ENCODE measurements at places on chromosomes 16 and 17.

- no peak for DNase-seq
Measured at GRCh38 chr16:66266436-66267291, 99.8 kb upstream of the CDH5 start.

DNA sequence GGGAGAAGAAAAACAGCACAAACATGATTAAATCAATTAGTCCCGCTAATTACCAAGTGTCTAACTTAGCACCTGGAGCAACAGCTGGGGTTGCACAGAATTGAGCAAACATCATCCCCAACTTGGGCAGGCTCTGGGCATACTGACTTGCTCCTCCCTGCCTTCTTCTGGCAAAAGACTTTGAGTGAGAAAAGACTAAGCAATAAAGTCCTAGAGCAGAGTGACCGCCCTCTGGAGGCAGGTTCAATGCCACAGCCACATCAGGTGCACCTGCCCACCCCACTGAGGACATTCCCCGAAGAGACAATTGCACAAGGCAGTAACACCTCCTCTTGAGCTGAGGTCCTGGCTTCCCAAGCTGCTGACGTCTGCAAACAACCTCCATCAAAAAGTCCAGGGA is 358.3 kb downstream of the SOX9 start:
- DNase-seq = no peak

DNA sequence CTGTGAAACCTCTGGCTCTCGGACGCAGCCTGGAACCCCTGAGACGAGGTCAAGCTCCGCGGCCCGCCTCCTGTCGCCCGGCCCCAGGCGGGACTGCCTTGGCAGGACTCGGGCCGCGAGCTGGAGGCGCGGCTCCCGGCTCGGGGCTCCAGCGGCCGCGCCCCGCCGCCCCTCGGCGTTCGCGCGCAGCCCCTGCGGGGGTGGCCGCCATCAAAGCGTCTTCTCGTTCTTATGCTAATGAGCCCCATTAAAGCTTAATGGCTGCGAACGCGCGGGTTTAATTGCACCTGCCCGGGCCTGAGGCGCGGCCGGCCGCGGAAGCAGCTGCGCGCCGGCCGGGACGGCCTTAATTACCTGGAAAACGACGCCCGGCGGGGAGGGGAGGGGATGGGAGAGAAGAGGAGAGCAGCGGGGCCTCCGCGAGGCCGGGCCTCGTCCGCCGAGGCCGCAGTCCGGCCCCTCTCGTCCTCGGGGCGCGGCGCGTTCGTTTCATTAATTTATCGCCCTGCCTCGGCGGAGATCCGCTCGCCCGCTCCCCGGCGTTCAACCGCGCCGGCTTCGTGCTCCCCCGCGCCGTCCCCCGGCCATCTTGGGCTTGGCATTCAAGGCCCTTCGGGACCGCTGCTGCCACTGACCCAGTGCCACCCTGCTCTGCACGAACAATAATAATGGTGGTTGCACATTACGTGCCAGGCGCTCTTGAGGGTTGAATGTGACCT is 19.2 kb downstream of the RAI1 start:
- no peak for DNase-seq

- no peak for DNase-seq
Measured at GRCh38 chr16:1532081-1532760, 1.2 kb upstream of the TMEM204 start.

- no peak for DNase-seq
Measured at GRCh38 chr16:87860553-87861299, 8.6 kb downstream of the SLC7A5 start.

DNA sequence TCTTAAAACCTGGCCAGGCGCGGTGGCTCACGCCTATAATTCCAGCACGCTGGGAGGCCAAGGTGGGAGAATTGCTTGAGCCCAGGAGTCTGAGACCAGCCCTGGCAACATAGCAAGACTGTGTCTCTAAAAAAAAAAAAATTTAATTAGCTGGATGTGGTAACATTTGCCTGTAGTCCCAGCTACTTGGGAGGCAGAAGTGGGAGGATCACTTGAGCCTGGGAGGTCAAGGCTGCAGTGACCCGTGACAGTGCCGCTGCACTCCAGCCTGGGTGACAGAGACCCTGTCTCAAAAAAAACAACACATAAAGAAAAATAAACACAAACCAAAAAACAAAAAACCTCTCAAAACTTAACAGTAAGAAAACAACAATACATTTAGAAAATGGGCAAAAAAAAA is 106.3 kb downstream of the SMG6 start:
- DNase-seq = no peak

- DNase-seq = no peak
Measured at GRCh38 chr17:17227608-17228520, 9.1 kb downstream of the FLCN start.

DNA sequence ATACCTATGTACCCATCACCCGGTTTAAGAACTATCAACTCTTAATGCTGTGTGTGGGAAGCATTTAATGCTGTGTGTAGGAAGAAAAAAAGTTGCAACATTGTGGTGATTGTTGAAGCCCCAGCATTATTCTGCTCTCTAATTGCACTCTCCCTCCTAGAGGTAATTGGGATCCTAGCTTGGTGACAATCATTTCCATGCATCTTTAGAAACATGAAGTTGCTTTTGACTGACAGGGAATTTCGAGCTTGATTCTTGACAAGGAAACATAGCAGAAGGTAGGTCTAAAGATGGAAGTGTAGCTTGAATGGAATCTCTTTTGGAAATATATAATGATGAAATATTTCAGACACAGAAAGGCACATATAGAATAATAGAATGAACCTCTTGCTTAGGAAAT is 27.3 kb downstream of the HEXIM2 start:
- no peak for DNase-seq

DNA sequence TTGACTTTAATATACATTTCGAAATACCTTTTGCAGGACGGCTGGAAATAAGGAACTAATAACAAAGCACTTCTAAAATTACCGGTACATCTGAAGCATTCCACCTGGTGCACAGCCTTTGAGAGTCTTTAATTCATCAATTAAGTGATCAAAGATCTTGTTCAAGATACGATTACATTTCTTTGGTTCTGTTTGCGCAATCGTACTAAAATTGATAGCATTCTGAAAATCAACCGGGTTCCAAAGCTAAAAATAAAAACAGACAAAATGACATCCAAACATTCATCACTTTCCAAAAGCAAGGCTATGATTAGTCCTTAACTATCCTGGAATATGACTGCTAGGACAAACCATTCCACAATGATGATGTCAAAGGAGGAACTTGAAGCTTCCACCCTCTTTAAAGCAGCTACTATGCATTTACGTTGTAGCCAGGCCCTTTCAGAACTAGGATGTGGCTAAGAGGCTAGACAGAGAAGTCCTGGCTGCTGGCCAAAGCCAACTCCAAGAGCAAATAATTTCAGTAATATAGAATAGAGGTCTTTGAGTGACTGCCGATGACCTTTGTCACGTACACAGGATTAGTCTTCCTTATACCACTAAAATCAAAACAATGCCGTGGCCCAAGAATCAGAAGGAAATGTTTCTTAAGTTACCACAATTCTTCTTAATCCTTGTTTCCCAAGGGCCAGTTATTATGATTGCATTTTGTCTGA is 299.8 kb upstream of the PSMD7 start:
- DNase-seq = no peak

GRCh38 chr17:75650874-75651273 is 16.1 kb downstream of the RECQL5 start:
- DNase-seq = no peak

- DNase-seq = peak; percentile 34
Measured at GRCh38 chr17:16873174-16874035, 98.5 kb downstream of the TNFRSF13B start.

DNA sequence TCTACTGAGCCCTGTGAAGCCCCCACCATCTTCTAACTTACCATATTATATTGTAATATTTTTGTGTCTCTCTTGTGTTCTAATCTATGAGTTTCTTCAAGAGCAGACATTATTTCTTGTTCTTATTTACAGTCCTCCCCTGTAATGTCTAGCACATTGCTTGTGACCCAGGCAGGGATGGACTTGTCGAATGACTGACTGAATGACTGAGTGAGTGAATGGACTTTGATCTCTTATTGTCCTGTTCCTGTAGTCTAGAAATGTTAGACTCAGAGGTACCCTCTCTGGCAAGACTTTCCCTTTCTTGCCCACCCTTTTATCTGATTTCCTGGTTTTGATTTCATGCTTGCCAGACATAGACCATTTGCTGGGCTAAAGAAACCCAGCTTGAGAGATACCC is 35.0 kb upstream of the MED13 start:
- DNase-seq = no peak

DNA sequence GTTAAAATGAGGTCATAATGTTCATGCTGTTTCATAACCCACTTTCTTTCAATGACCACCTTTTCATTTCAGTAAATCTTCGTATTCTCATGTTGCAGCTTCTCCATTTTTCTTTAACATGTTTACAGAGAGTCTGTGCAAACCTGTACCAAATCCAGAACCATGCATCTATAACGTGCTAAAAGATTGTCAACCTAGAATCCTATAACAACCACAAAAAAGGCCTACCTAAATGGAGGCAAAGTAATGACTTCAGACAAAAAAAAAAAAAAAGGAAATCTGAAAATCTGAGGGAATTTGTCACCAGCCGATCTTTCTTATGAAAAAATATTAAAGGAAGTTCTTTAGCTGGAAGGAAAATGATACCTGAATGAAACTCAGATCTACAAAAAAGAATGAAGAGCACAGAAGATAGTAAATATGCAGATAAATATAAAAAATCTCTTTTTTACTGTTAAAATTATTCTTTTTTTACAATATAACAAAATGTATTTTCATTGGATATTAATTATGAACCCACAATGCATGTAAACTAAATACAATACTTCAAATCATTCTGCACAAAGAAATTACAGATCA is 1.4 kb upstream of the SLFN11 start:
- DNase-seq = no peak

GRCh38 chr17:17239832-17240231 is 2.9 kb upstream of the FLCN start:
- DNase-seq = no peak

- DNase-seq = peak; percentile 47
Measured at GRCh38 chr17:50626037-50626574, 8.6 kb upstream of the ABCC3 start.

- no peak for DNase-seq
Measured at GRCh38 chr17:61457226-61457983, 5.2 kb downstream of the TBX4 start.

DNA sequence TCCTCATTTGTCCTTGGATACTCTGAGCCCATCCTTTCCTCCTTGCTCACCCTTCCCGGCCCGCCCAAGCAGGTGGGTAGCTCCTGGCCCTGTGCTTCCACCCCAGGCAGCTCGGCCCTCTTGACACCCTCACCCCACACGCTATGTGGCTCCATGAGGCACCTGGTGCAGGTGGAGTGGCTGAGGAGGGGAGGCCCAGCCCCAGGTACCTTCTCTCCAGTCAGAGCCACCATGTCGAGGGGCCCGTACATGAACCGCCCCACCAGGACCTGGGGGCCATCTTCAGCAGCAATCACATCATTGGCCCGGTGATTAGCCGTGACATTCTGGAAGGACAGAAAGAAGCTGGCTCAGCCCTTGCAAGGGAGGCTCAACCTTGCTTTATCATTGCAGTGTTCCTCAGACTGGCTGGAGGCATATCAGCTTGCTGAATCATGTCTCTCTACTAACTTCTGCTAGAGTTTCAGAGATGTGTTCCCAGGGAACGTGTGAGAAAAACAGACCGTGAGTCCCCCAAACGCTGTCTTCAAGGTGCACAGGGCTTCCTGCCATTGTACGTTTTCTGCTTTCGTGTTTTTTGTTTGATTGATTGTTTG is 20.3 kb downstream of the PIMREG start:
- DNase-seq = no peak

DNA sequence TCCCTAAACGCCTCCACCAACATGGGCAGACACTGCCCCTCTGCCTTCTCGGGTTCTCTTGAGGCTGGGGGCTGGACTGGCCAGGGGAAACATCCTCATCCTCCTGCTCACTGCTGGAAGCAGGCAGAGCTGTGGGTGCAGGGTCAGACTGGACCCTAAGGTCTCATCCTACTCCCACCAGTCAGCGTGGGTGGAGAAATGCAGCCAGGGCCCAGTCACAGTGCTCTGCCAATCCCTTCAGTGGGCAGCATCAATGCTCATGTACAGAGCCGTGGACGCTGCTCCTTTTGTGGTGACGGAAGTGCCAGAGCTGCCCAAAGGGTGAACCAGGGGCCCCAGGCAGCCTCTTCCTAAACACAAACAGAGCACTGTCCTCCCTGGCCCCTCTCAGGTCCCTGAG is 13.4 kb upstream of the TBX2 start:
- no peak for DNase-seq

DNA sequence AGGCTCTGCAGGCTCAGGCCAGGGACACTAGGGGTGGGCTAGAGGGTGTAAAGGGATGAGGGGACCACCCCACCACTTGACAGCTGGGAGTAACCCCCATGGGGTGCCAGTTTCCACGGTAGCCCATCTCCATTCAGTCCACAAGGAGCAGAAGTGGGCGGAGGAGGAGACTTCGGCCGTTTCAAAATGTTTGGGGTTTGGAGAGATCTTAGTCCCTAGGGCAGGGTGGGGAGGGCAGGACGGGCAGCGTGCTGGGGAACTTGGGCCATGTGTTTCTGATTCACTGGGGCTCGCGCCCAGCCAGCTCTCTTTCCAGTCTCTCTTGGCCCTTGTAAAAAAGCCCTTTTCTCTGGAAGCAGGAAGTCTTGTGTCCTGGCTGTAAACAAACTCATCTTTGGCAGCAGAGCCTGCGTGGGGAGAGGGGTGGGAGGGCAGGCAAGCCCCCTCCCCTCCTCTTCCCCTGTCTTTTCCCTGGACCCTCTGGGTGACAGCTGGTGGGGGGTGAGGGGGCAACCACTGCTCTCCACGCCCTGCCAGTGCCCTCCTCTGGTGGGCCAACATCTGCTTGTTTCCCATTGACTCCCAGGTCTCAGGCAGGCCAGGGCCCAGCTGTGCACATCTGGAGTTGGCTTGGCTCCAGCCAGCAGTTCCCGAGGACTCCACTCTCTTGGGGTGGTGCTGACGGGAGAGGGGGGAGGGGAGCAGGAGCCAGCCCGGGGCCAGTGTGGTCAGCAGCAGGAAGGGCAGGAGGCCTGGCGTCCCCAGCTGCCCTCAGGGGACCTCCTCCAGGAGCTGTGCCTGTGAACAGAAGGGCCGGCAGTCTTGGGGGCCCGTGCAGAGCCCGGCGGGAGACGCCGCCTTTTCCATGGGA is 8.1 kb downstream of the CYGB start:
- DNase-seq = no peak

GRCh38 chr16:31327646-31328225 is 27.2 kb upstream of the ITGAX start:
- no peak for DNase-seq

DNA sequence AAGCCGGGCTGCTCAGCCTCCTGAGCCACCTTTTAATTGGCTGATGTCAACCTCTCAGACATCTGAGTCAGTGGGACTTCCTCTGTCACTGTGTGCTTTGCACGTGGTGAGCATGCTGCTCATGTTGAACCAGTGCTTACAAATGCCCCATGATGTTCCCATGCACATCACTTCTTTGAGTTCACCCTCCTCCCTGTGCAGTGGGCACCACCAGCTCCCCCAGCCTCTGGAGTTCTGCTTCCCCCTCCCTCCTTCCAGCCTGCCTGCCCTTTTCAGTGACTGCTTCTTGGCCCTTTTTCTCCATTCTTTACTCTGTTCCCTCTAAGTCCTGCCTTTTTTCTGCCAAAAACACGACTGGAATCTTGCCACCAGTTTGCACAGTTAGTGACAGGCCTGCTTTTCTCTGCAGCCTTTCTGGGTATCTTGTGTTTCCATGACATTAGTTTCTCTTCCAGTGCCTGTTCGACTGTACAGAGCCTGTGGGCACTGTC is 41.6 kb downstream of the USP10 start:
- no peak for DNase-seq

GRCh38 chr16:68533937-68534336 is 5.2 kb upstream of the ZFP90 start:
- no peak for DNase-seq

GRCh38 chr17:35596530-35597233 is 9.6 kb downstream of the AP2B1 start:
- no peak for DNase-seq

Measured in stimulated activated CD8-positive, alpha-beta memory T cell treated with anti-CD3 and anti-CD28 coated beads, Interleukin-2, amount 100 ng/mL, for 48 hours (primary cell).